ENCODE measurements at places on chromosomes 2 and 18.

GRCh38 chr2:165185633-165186032 lies 18.2 kb downstream of the SCN3A start:
- DNase-seq = no peak

DNA sequence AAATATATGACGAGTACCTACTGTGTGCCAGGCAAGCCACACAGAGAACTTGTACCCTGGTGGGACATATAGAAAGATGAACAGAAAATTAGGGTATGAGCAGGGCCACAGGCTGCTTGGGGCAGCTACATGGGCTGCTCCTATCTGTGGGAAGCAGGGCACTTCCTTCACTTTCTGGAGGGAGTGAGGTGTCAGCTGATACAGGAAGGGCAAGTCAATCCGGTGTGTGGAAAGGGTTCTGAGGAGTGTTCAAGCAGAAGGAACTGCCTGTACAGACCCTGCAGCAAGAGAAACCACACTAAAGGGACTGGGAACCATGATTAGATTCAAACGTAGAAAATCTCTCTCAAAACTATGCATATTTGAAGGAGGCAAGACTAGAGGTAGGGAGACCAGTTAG lies 58.6 kb upstream of the BCL11A start:
- DNase-seq = no peak

DNA sequence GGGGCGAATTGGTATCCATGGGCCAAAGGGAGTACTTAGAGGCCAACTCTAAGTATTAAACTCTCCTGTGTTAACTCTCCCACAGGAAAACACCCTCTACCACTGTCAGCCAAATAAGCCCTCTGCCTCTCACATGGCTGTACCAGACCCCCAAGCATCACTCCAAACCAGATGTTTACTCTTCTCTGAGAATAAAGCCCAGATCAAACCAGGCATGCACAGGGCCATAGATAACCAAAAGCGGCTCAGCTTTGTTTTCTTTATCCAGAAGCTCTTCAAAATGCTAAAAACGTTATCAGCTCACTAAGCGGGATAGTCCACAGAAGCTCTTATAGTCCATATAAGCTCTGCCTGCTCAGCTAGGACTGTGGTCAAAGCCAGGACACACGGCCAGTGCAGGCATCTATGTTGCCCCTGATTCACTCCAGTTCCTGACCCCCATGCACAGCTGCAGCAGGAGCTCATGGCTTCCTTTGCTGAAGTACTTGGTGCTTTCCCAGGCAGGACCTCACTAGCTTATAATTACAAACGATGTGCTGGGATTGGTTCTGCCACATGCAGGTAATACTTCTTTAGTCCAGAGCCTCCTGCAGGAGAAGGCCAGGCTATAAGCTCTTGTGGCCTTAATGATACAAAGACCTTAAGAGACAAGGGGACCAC lies 21.0 kb upstream of the SEMA4C start:
- DNase-seq = no peak

- peak; percentile 59 for DNase-seq
These were observed 9.6 kb upstream of the ITPRIPL1 start for GRCh38 chr2:96315400-96316071.

- DNase-seq = peak; percentile 14
These were observed 164.4 kb downstream of the SOCS6 start for GRCh38 chr18:70453058-70453775.

GRCh38 chr2:36478999-36479398 lies 119.0 kb downstream of the FEZ2 start:
- DNase-seq = no peak

- no peak for DNase-seq
These were observed at the start of gene RTP5 for GRCh38 chr2:241869087-241869961. RTP5 (plus strand) TSS chr2:241869729; CDS start chr2:241869757, 28 bp downstream.

DNA sequence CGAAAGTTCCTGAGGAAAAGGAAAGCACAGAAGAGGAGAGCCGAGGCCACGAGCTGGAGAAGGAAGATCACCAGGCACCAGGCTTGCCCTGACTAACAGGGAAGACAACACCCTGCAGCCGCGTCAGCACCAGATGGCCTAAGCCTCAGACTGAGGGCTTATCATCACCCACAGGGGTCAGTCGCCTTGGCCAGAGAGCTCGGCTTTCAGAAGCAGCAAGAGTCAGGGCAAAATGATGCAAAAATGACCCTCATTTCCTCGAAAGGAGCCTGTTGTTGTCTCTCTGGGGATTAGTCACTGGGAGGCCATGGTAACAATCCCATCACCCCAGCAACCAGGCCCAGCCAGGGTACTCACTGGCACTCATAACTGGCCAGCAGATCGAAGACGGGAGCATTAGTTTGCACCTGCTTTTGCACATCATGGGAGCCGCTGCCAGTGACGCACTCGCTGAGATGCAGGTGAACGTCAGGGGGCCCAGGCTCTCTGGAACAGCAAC lies 42.7 kb upstream of the ZFP36L2 start:
- peak; percentile 93 for DNase-seq

DNA sequence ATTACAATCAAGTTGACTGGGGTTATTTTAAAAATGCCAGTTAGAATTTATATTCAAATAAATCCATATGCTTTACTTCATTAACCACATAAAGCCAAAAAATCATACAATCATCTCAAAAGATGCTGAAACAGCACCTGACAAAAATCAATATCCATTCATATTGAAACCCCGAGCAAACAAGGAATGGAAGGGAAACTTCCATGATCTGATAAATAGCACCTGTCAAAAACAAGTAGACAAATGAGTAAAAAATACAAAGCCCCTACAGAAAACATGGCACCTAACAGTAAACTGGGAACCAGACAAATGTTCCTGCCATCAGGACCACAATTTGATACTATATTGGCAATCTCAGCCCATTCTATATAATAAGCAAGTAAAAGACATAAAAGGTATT lies 227.5 kb downstream of the HDAC4 start:
- DNase-seq = no peak

- no peak for DNase-seq
These were observed 359.5 kb upstream of the FAM98A start for GRCh38 chr2:33958591-33958990.

DNA sequence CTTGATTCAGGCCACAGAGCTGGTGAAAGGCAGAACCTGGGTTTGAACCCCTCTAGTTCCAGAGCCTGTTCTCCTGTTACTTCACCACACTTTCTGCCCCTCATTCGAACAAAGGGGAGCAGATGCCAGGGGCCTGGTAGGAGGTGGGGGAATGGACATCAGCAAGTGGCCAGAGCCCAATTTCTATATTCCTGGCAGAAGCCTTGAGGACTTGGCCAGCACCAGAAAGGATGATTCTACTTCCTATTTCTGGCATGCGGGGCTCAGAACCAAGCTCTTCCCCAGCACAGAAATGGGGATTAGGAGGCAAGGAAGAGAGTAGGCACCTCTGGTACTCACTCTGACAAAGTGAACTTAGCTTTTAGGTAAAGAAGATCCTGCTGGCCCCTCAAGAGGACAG lies 49.3 kb downstream of the ADD2 start:
- DNase-seq = no peak

- DNase-seq = no peak
These were observed 301.0 kb upstream of the SLC39A10 start for GRCh38 chr2:195356026-195356425.

- peak; percentile 76 for DNase-seq
These were observed at the start of gene COL6A3 for GRCh38 chr2:237413777-237414661. COL6A3 (minus strand) TSS chr2:237414164; CDS start chr2:237396817, 17,347 bp downstream.

DNA sequence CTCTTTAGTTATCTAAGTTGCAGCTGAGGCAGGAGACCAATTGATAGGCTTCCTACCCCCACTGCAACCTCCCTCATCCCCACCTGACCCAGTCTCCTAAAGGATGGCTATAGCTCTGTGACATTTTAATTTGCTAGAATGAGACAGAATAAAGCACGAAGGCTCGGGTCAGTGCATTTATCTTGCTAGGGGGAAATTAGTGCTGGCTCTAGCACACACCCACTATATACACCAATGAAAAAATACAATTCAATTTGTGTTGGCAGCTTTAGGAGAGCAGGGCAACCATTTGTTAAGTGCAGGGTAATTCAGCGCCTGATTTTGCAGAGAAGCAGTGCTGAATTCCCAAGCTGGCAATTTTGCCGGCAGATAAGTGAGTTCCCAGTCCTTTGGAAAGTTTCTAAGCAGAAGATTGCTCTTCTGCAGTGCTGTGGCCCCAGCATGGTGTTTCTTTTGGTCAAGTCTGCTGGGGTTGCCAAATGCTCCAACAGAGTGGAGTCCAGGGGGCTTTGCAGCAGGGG lies 346.0 kb downstream of the ALK start:
- DNase-seq = no peak

DNA sequence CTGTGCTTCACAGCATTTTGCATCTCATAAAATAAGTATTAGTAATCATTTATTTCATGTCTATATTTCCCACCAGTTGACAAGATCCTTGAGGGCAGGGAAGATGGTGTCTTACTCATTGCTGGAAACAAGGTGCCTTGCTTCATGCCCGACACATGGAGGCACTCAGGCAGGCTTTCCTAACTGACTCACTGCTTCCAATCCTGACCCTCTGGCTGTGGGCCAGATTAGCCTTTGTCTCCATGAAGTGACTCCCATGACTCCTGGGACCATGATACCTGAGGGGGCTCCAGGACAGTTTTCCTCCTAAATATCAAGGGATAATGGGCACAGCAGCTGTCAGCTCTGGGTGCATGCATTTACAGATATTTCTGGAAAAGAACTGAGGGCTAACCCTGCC lies 275.1 kb downstream of the AGPS start:
- no peak for DNase-seq

DNA sequence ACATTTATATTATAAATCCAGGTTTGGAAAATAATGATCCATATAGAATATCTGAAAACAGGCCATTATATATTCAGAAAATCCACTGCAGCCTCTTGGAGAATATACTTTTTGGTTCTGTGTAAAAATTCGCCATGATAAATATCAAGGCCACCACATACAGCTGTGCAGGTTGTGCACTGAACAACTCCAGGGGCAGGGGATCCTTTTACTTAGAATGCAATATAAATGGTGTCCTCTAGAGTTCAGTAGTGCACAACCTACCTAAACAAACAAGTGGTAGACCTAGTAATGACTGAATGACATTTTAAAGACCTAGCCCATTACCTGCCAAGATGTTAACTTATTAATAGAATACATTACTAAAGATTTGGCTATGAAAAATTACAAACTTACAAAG lies 22.4 kb downstream of the MOGAT1 start:
- no peak for DNase-seq

GRCh38 chr18:32937066-32937465 lies 164.2 kb upstream of the KLHL14 start:
- no peak for DNase-seq

- peak; percentile 82 for DNase-seq
These were observed 519 bp downstream of the METTL4 start for GRCh38 chr18:2570772-2571199.

- no peak for DNase-seq
These were observed 118.8 kb upstream of the PDE1A start for GRCh38 chr2:182545420-182546167.

GRCh38 chr2:57475391-57475790 lies 571.2 kb upstream of the VRK2 start:
- DNase-seq = no peak

DNA sequence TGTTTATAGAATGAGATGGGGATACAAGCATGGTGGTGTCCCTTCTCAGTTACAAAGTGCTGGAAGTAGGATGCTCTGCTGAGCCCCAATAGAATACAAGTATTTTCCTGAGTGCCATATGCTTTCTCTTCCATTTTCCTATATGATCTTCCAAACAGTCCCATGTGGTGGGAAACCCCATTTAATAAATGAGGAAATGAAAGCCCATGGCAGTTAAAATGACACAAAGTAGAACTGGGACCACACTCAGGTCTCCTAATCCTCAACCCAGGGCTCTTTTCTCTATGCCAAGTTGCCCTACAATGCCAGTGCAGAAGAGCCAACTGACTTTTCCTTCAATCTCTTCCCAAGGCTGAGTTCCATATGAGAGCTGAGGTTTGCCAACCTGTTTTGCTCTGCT lies 210.2 kb upstream of the FBXO11 start:
- DNase-seq = no peak

- DNase-seq = peak; percentile 6
These were observed 214.2 kb downstream of the CALCRL start for GRCh38 chr2:187233811-187234210.

- DNase-seq = no peak
These were observed 158.9 kb downstream of the DPP4 start for GRCh38 chr2:161915121-161915520.

DNA sequence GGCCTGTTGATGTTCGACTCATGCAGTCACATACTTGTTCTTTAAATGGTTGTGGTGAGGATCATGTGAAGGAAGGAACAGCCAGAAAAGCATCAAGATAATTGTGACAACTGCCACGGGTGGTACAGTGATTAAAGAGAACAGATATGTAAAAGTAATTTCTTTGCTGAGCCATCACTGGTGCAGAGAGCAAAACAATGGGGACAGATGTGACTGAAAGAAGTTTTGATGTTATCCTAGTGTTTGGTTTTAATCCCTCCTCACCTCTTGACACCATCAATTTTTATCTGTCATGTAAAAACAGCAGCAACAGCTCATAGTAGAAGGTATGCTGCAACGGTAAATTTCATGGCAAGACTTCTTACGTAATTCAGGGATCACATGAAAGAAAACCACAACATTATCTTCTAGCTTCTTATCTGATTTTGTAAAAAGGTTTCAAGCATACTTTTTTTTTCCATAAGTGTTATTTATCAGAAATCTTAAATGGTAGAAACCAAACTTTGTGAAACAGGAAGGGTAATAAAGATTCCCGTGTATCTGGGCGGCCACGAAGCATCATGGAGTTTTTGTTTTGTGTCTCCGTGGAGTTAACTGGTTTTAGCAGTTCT lies 65.2 kb downstream of the PLCL1 start:
- no peak for DNase-seq

- DNase-seq = no peak
These were observed 4.6 kb downstream of the SETBP1 start for GRCh38 chr18:44685296-44685695.

DNA sequence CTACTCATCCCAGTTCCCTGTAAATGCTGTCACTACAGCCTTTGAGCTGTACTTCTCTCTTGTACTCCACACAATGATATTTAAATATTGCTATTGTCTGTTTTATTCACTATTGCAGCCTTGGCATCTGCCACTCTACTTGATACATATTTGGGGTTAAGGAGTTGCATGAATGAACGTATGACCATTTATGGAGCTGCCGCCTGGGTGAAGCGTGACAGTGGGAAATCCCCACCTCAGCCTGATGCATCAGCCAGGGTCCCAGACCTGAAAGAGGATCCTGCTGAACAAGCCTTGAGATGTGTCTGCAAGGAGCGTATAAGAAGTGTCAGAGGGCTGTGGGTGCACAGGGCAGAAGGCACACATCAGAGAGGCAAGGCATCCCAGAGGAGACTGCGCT lies 39.1 kb downstream of the MRPL35 start:
- DNase-seq = no peak

- no peak for DNase-seq
These were observed 27.3 kb downstream of the E2F6 start for GRCh38 chr2:11438555-11439080.

DNA sequence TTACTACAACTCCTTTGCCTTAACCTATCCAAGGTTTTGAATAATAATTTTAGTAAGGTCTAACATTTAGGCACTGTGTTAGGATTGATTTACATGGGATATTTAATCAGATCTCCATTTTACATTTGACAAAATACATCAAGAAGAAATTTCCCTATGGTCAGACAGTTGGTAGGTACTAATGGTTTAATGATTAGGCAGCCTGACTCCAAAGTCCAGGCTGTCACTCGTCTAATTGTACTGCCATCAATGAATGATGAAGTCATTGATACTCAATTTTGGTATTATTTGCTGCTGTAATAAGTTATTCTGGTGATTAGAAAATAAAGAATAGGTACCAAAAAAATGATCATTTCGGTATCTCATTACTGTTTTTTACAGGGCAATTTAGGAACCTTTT lies 14.1 kb downstream of the BBS5 start:
- DNase-seq = no peak

GRCh38 chr2:112794841-112795240 lies 10.5 kb upstream of the IL1A start:
- DNase-seq = no peak
